Cardiac muscle cell (in vitro differentiated cells and primary cell): ENCODE measurements at places on chromosomes 11 and 22.

GRCh38 chr22:19488884-19489843 is 9.4 kb downstream of the CDC45 start:
- peak; percentile 44 for DNase-seq

DNA sequence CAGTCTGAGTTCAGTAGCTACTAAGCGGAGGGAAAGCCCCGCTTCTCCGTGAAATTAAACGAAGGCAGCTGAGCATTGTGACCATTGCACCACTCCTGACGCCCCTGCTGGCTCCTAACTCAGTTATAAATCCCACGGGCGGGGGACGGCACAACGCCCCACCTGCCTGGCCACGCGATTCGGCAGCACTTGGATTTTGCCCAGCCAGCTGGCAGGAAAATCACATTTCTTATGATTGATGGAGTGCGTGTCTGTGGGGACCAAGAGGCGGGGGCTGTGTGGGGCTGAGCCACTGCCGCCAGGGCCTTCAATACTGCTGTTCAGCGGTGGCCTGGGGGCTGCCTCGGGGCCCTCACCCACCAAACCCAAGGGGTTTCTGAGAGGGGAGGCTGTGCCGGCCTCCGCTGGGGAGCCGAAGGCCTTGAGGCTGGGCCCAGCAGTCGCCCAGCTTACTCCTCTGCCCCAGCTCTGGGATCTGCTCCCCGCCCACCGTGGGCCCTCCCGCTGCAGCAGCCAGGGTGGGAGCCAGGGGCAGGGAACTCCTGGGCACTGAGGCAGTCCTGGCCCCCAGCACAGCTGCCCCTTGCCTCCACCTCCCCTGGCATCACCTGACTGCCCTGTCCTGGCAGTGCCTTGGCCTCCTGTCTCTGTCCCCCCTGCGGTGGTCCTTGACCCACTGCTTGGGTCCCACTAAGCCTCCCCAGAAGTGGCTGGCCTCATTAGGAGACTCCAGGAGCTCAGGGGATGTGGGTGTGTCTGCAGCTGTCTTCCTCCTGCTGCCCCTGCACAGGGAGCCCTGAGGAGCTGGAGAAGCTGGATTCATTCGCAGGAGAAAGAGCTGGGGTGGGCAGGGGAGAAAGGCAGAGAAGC is 30.7 kb downstream of the SHISAL1 start:
- DNase-seq: no peak

GRCh38 chr11:47969401-47969800 is 11.0 kb upstream of the PTPRJ start:
- no peak for DNase-seq

DNA sequence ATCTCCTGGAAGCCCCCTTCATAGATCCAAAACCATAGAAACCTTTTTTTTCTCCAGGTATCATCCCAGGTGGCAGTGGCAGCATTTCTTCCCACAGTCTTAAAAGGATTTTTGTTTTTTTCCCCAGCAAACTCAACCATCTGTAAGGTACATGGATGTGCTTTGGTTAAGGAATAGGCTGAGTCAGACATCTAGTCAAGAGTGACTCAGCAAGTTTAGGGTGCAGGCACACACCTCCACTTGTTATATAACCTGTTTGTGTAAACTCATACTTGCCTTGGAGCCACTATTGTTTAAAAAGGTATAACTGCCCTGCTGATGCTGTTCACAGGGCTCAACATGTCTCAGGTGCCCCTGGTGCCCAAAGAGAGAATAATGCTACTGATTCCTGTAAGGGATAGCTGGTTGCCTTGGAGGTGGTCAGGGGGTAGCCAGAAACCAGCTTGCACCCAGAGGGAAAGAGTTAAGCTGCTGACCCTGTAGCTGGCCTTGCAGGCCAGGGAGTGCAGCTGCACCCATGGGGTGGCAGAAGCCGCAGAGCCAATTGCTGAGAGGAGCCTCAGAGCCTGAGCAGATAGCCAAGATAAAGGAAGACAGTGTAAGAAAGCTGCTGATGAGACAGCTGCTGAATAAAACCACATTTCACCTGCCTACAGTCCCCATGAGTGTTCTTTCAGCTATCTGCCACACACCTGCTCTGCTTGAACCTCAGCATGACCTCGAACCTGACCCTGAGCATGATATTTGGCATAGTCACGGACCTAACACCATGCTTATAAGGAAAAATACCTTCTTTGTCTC is 1726.1 kb upstream of the RAG2 start:
- DNase-seq: no peak

DNA sequence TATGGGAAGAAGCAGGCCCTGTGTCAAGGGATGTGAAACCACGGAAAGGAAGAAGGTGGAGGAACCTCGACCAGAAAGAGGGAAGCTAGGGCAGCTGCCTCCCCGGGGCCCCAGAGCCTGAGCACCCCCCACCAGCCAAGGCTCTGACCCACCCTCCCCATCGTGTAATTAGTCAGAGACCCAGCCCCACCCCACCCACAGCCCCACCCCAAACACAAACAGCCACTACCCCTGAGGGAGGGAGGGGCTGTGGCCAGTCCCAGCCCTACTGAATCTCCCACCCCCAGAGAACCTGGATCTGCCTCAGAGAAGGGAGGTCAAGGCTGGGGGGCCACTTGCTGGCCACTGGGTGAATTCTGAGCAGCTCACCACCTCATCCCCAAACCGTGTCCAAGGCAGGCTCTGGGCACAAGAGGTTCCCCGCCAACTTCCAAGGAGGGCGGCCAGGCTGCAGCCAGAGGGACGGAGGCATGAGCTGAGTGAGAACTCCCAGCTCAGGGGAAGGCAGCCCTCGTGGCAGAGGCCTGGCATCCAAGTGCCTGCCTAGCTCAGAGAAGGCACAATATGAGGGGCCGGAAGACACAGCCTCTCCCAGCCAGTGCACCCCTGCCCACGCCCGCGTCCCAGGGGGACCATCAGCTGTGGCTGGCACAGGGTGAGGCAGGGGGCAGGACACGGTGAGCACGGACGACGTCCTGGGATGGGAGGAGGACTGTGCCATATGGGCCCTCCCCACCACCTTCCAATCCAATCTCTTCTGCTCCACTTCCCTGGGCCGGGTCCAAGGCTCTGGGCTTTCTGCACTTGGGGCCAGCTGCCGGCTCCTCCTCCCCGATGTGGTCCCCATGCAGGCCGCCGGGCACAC is 2.7 kb downstream of the PLXNB2 start:
- peak; percentile 51 for DNase-seq

GRCh38 chr22:43018615-43019014 is 3.7 kb upstream of the PACSIN2 start:
- DNase-seq: no peak

GRCh38 chr11:120248551-120249278 is 8.8 kb downstream of the POU2F3 start:
- peak; percentile 27 for DNase-seq
